Tibial nerve (tissue), 4 donors: ENCODE measurements at places on chromosomes 2 and 18. TPM values are rescaled to one million over a fixed set of nuclear protein-coding genes. Genes with fewer than 3 reads are reported as not detected.

CCDC85A gene
- total RNA-seq: 6.3 TPM

LYPD6B gene
- not detected for total RNA-seq

GRCh38 chr2:101778102-101778501 is 80.6 kb downstream of the MAP4K4 start:
- DNase-seq: no peak

TMEM247 gene
- not detected for total RNA-seq

KCNJ13 gene
- total RNA-seq: not detected

DNA sequence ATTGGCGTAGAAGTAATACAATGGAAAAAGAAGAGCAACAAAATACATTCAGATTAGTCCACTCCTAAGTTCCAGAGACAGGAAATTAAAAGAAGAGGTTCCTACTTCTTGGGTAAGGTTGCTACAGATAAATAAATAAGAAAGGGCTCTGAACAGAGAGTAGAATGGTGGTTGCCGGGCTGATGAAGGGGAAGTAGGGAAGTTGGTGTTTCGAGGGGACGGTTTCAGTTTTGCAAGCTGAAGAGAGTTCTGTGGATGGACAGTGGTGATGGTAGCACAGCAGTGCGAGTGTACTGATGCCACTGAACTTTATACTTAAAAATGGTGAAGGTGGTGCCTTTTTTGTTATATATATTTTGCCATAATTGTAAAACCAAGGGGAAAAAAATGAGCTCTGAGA is 48.2 kb downstream of the CABYR start:
- no peak for DNase-seq

SULT1C2 gene
- total RNA-seq: 2.0 TPM

DNA sequence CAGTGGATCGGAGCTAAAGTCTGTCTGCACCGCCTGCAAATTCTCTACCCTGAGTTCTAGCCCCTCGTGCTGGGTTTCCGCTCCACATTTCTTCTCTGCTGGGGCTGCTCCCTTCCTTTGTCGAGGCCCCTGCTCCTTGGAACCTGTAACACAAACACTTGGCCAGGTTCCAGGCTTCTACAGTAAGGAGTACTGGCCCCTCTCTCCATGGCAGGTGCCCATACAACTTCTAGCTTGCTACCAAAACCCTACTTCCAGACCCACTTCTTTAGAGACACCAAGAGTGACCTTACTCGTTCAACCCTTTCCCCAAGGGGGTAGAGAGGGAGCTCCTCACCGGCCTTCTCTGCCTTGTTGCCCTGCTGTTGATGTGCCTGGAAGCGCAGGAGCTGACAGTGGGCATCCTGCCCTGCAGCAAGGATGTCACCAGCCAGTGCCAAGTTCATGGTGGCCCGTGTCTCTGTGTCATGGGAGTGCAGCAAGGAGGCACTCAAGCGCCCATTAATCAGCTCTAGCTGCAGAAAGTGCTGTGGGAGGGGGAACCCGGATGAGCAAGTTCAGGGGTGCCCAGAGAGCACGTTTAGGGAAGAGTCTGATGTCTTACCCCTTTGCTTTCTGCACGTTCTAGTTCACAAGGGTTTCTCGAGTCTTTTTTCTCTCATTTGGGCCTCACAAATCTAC is 1.1 kb downstream of the PREB start:
- DNase-seq: no peak

GRCh38 chr2:227796045-227796711 is 17.5 kb upstream of the CCL20 start:
- DNase-seq: no peak

CD8B2 gene
- total RNA-seq: not detected

- no peak for DNase-seq
Observed at GRCh38 chr18:42850174-42851083, 265.1 kb downstream of the RIT2 start.

IL1F10 gene
- not detected for total RNA-seq

DNA sequence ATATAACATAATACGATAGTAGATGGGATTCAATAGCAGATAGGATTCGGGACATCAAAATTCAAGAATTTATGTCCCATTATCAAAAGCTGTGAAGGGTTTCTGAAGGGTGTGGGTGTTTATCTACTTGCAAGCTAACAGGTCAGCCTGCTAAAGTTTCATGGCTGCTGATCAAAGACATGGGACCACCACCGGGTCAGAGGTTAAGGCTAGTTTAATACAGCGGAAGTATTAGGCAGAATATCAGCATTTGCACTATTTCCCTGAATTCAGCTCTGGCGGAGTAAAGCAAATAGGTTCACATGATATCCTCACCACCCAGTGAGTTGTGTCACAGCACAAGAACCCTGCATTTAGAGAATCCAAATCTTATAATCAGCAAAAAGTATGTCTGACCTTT is 82.5 kb downstream of the DSEL start:
- no peak for DNase-seq

- DNase-seq: no peak
Observed at GRCh38 chr2:95061601-95062183, 36.2 kb downstream of the MAL start.

DNA sequence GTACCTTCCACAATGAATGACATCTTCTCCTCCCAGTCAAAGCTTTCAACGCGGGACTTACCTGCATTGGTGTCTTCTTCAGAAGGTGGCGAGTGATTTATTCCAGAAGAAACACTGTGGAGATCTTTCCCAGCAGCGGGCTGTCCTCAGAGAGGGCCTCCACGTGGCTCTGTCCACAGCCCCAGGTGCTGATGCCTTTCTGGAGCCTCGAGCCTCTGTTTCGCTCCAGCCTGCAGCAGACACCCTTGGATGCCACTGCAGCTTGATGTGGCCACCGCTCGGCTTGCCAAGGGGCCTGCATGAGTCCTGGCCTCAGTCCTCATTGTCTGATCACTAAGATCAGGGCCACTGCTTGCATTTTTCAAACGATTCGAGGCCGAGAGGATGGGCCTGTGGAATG is 46.6 kb upstream of the GALR1 start:
- DNase-seq: no peak

GRCh38 chr2:200613692-200614091 is 27.9 kb downstream of the AOX1 start:
- DNase-seq: no peak

PJVK gene
- total RNA-seq: 7.5 TPM

GRCh38 chr2:98084869-98085238 is 2.1 kb upstream of the VWA3B start:
- DNase-seq: no peak

- DNase-seq: no peak
Observed at GRCh38 chr2:63735931-63736330, 105.8 kb upstream of the UGP2 start.

- no peak for DNase-seq
Observed at GRCh38 chr2:85994897-85995647, 106.3 kb upstream of the ST3GAL5 start.

DNA sequence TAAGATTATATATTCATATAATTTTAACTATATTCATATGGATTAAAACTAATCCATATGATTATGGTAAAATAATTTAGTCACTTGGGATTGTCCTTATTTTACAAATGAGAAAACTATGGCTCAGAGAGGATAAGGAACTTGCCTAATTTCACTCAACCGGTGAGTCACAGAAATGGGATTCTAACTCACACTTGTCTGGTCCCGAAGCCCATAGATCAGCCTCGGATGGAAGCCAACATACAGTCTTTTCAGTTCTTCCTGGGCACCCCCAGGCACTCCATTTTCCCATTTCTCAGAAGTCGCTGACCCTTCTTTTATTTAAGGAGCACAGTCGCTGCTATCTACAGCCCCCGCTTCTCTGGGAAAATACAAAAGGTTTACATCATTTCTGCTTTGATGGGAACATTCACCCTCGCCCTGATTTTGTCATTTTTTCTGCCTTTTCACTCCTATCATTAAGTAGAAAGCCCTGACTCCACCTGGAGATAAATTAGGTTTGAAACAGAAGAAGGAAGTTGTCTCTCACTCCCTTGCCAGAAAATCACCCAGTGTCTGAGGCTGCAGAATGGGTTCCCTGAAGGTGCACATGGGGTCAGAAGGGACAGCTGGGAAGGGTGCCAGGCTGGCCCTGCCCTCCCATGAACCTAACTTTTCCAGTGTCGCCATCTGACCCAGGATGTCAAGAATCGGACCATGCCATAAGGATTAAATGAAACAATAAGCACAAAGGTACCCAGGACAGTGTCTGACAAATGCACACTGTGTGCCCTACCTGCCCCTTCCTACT is 36.6 kb downstream of the CYP1B1 start:
- DNase-seq: no peak

DNA sequence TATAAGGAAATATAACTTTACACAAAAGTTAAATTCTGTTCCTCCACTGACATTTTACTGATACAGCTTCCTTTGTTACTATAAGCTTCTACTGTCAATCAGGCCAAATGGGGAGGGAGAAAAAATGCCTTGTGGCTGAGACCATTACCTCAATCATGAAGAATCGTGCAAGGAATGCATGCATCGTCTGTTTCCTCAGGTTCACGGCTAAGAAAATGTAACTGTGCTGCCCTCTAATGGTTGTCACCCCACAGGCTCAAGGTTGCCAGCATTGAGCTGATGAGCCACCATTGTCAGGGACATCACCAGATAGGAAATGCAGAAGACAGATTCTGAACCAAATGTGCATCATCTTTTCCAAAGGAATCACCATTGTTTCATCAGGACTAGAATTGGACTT is 426.9 kb downstream of the CDH2 start:
- DNase-seq: peak; percentile 22

GRCh38 chr2:33903701-33904100 is 304.6 kb upstream of the FAM98A start:
- no peak for DNase-seq

DNA sequence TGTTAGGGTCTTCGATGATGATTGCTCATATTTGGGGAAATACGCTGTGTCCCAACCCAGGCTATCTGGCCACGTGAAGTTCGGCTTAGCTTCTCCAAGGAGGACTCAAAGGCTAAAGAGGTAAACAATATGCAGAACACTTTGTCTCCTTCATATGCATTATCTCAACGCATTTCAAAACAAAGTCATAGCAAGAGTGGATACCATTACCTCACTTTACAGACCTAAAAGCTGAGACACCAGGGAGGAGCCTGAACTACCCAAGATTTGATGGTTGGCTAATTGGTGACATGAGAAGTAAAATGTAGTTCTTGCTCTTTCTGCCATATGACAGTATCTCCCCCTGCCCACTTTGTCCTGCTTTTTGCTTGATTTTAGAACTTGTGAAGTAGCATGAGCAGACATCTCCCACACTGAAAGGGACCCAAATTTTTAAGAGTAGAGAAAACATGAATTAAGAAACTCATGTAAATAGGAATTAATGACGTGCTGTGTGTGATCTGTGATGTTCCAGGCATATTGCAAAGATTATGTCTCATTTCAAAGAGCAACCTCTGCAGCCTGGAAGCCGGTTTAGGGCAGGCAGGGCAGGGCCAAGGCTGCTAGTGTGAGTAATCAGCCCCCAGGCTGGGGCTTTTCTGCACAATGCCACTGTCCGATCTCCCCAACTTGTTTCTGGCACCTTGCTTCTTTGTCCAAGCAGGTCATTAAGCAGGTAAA is 144.5 kb downstream of the BCL11A start:
- no peak for DNase-seq

DNAH6 gene
- 5.9 TPM for total RNA-seq

GRCh38 chr18:5456577-5457461 is 87.0 kb downstream of the EPB41L3 start:
- DNase-seq: no peak

- peak; percentile 71 for DNase-seq
Observed at GRCh38 chr2:38076152-38076709, 280 bp upstream of the CYP1B1 start.

- no peak for DNase-seq
Observed at GRCh38 chr18:22739061-22739642, 194.0 kb upstream of the RBBP8 start.

DNA sequence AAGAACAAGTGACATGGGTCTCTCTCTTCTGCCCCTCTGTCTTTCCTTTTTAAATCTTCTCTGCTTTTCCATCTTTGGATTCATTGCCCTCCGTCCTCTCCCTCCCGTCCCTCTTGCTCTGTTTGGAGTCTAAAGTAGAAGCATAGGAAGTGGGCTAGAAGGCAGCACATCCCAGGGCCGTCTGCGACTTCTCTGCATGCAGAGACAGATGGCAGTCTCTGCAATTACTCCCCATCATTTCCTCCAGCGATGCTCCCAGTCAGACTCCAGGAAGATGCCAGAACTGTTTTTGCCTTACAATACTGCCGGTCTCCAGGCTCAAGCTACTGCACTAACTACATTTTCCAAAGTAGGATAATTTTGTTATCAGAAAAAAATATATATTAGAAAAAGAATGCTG is 35.2 kb upstream of the LPIN2 start:
- no peak for DNase-seq

DNA sequence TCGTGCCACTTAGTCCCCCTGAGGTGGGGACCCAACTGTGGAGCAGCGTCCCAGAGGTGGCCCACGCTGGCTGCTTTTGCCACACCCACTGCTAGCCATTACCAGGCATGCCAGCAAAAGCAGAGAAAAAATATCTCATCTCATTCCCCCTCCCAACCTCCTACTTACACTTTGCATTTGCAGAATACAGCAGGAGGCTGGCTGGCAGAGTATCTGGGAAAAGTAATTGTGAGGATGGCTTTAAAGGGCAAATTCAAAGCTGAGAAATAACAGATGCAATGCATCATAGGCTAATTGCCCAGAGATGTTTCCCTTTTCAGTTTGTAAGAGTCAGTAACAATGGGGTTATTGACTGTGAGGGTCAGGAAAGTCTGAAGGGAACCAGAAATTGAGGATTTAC is 438.1 kb upstream of the DSEL start:
- no peak for DNase-seq

DNA sequence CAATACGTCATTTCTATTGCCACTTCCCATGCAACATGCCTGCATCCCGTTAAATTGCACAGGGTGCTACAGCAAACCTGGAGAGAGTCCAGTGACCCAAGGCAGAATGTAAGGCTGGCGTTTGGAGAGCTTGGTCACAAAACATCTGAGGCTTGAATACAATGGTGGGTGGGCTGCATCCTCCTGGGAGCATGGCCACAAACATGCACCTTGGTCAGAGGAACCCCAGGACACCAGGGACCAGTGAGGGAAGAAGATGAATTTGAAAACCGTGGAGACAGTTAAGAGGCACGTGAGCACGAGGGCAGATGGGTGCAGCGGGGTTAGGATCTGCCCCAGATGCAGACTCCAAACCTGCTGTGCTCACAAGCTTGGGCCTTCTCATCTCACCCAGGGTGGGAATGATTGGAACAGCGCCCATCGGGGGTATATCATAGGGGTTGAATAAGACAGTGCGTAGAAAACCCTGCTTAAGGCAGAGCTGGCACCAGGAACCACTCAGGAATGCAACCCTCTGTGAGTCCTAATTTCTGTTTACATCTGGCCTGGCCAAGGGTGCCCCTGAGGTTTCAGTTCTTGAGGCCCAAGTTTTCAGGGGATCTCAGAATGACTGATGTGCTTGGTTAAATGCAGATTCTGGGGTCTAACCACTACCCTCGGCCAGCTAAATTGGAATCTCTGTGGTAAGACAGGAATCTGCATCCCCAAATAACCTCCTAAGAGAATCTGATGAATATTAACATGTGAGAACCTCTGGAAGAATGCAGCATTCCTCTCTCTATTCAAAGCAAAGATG is 97.2 kb downstream of the ARL4C start:
- no peak for DNase-seq
